Left renal pelvis (tissue), 4 donors: ENCODE measurements at places on chromosomes 2 and 18. TPM values are rescaled to one million over a fixed set of nuclear protein-coding genes. Genes with fewer than 3 reads are reported as not detected.

GRCh38 chr18:54824761-54825160 lies 3.5 kb upstream of the RAB27B start:
- no peak for DNase-seq

TEX44 gene
- not detected for polyA plus RNA-seq

TRIM43 gene
- polyA plus RNA-seq, result 0.49 TPM

- peak; percentile 22 for DNase-seq
Measured at GRCh38 chr2:7835693-7836680, 845.9 kb upstream of the ID2 start.

DNA sequence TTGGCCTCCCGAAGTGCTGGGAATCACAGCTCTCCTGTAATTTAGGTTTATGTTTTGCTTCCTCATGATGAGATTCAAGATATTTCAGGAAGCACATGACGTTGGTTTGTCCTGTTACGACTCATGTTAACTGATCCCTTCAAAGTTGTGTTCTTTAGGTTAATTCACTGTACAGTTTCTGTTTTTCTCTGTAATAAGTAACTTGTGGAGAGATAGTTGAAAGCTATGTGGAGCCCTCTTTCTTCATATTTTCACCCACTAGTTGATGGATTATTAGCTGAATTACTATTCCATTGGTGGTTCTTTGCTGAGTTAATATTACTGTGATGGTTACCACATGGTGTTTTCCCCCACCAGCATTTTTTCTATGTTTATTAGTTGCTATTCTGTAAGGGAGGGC lies 18.3 kb upstream of the CHCHD5 start:
- DNase-seq, result no peak

PHOSPHO2 gene
- polyA plus RNA-seq, result 9.6 TPM

PSMG2 gene
- 76.7 TPM for polyA plus RNA-seq

PFN4 gene
- polyA plus RNA-seq, result 2.2 TPM

- no peak for DNase-seq
Measured at GRCh38 chr2:122519821-122520611, 764.6 kb downstream of the TSN start.

TNS1 gene
- 69.6 TPM for polyA plus RNA-seq

DNA sequence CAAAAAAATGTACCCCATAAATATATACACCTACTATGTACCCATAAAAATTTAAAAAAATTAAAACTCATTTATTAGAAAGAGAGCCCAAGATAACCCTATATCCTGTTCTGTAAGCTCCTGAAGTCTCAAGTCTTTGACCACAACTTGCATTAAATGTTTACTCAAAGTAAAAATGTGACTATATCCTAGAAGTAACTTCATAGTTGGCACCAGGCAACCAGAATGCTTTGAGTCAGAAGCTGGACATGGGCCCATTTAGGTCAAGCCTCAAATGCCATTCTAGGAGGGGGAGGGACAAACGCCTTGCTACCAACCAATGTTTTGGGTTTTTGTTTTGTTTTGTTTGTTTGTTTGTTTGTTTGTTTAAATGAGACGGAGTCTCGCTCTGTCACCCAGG lies 9.3 kb upstream of the TBC1D8 start:
- DNase-seq, result no peak

DNA sequence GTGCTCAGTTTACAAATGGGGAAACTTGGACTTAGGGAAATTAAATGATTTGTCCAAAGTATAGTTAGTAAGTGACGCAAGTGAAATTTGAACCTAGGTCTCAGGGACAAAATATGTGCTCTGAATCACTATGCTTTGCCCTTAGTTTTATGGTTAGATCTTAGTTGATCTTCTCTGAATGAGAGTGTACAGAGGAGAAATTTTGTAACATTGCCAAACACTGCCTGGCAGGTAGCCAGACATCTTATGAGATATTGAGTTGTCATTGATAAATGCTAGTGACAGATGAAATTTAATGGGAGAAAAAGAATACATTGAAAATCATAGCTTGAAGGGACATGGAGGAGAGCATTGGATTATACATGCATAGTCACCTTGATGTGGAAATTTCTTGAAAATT lies 91.4 kb downstream of the GALNT1 start:
- no peak for DNase-seq

GRCh38 chr2:54041135-54041534 lies 70.3 kb upstream of the PSME4 start:
- DNase-seq, result no peak

GRCh38 chr2:20249170-20249569 lies 24.2 kb upstream of the SDC1 start:
- no peak for DNase-seq

DNA sequence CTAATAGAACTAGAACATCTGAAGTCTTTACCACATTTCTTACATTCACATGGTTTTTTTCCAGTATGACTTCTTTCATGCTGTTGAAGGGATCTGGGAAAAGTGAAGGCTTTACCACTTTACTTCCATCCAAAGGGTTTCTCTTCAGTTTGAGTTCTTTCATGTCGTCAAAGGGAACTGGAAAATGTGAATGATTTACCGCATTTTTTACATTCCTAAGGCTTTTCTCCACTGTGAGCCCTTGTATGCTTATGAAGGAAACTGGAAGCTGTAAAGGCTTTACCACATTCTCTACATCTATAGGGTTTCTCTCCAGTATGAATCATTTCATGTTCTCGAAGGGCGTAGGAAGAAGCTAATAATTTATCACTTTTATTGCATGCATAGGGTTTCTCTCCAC lies 46.7 kb downstream of the NBEAL1 start:
- peak; percentile 30 for DNase-seq

TMEM37 gene
- polyA plus RNA-seq, result 65.3 TPM

LIMS1 gene
- polyA plus RNA-seq, result 49.7 TPM

DNA sequence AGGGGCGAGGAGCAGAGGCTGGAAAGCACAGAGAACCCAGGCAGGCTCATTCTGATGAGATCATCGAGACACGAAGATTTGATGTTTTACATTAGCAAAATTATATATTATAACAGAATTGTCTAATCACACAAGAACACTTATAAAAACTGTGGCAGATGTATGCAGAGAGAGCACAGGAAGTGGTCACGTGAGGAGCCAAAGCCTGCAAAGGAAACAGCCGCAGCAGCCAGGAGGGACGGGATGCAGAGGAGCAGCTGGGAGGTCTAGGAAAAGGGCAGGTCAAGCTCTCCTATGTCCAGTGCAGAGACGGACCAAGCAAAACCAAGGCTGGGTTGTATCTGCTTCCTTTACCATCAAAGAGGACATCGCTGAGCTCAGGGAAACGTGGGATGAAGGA lies 355.1 kb upstream of the MYT1L start:
- no peak for DNase-seq

DNA sequence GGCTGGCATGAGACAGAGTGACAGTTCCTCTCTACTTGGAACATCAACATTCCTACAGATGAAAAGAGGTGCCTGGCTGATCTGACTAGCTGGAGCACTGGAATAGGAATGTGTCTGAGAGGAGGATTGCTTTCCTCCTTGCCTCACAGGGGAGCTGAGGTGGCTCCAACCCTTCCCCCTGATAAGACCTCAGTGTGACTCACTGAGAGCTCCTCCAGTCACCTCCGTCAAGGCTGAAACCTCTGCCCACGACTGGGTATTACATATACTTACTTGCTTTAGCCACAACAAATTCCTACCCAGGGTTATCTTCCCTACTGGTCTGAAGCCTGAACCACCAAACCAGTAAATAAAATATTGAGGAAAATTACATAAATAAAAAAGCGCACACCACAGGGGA lies 342.7 kb upstream of the REG3G start:
- no peak for DNase-seq

- DNase-seq, result no peak
Measured at GRCh38 chr2:112962308-112963175, 15.3 kb upstream of the IL36G start.
